KBM-7 (cell line): ENCODE measurements at places on chromosomes 2 and 18.

- DNase-seq: no peak
These were observed 73.8 kb upstream of the TXNDC2 start for GRCh38 chr18:9811978-9812377.

- no peak for DNase-seq
These were observed 336.5 kb downstream of the MEIS1 start for GRCh38 chr2:66771359-66771976.

- DNase-seq: no peak
These were observed 175.7 kb downstream of the ICOS start for GRCh38 chr2:204112084-204112770.

- no peak for DNase-seq
These were observed 94.4 kb downstream of the NRP2 start for GRCh38 chr2:205776720-205777119.

- DNase-seq: no peak
These were observed 29.7 kb downstream of the CARF start for GRCh38 chr2:202941771-202942170.

GRCh38 chr2:9705196-9705595 lies 74.4 kb upstream of the YWHAQ start:
- no peak for DNase-seq

DNA sequence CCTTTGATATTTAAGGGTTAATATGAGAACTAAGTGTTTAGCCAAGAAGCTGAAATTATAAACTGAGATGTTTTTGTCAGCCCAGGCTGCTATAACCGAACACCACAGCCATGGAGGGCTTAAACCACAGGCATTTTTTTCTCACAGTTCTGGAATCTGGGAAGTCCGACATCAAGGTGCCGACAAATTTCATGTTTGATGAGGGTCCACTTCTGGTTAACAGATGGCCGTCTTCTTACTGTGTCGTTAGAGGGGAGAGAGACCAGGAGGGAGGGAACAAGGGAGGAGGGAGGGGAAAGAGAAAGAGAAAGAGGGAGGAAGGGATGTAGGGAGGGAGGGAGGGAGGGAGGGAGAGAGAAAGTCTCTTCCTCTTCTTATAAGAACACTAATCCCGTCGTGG lies 6.5 kb upstream of the CNDP2 start:
- DNase-seq: no peak

GRCh38 chr2:24409700-24410556 lies 49.6 kb upstream of the ITSN2 start:
- DNase-seq: peak; percentile 81

DNA sequence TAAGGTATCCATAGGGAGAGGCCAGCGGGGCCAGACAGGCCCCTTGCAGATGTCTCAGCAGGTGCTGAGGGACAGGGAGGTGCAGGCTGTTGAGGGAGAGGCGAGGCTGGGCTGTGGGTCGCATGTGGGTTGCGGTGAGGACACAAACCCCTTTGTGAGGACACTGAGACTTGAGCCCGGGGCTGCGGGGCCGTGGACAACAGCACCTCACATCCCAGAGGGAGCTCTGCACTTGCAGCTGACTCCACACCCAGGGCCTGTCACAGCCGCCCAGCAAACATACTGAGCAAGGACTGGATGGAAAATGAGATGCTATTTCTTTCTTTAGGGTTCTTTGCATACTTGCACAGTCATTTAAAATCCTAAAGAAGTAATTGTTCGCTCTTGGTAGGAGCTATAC lies 95.3 kb upstream of the NFATC1 start:
- DNase-seq: no peak

GRCh38 chr2:227430639-227431038 lies 41.3 kb upstream of the AGFG1 start:
- no peak for DNase-seq

- DNase-seq: no peak
These were observed 83.3 kb upstream of the MAP4K4 start for GRCh38 chr2:101614127-101614759.

DNA sequence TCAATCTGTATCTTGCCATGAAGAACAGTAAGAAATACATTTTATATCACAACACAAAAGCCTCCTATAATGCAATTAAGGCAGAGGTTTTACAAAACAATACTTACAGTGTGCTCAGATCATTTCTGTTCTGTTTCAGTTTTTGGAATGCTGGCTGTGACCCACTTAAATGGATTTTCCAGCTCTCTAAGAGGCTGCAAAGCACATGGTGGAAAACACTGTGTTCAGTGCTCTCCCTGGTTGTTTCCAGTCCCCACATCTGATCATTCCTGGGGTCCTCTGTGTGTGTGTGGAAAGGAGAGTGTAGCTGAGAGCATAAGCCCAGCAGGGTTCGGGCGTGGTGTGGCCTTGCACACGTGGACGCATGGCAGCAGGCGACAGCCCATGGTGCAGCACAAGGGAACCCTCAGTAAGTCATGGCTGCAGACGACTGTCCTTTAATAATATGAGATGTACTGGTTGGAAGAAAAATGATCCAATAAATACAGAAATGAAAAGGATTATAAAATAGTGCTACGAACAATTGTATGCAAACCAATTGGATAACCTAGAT lies 95.6 kb downstream of the FAM210A start:
- DNase-seq: no peak

GRCh38 chr2:141641462-141641861 lies 489.4 kb downstream of the LRP1B start:
- no peak for DNase-seq

DNA sequence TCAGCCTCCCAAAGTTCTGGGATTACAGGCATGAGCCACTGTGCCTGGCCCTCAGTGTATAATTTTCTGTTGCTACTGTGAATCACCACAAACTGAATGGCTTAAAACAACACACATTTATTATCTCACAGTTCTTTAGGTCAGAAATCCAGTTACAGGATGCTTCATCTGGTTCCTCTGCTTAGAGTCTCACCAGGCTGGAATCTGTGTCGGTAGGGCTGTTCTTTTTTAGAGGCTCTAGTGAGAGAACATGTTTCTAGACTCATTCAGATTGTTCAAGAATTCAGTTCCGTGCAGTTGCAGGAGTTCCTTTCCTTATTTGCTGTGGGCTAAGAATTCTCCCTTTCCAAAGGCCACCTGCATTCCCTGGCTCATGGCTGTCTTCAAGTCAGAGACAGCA lies 22.2 kb downstream of the CCDC121 start:
- no peak for DNase-seq

GRCh38 chr18:74778191-74778847 lies 180.6 kb downstream of the ZNF407 start:
- no peak for DNase-seq

DNA sequence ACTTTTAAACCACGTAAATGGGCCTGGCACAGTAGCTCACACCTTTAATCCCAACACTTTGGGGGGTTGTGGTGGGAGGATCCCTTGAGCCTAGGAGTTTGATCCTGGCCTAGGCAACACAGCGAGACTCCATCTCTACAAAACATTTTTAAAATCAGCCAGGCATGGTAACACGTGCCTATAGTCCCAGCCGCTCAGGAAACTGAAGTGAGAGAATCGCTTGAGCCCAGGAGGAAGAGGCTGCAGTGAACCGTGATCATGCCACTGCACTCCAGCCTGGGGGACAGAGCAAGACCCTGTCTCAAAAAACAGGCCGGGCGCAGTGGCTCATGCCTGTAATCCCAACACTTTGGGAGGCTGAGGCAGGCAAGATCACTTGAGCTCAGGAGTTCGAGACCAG lies 12.2 kb downstream of the ROCK1 start:
- peak; percentile 61 for DNase-seq

- DNase-seq: peak; percentile 44
These were observed 461 bp downstream of the PRADC1 start for GRCh38 chr2:73232403-73233153.

DNA sequence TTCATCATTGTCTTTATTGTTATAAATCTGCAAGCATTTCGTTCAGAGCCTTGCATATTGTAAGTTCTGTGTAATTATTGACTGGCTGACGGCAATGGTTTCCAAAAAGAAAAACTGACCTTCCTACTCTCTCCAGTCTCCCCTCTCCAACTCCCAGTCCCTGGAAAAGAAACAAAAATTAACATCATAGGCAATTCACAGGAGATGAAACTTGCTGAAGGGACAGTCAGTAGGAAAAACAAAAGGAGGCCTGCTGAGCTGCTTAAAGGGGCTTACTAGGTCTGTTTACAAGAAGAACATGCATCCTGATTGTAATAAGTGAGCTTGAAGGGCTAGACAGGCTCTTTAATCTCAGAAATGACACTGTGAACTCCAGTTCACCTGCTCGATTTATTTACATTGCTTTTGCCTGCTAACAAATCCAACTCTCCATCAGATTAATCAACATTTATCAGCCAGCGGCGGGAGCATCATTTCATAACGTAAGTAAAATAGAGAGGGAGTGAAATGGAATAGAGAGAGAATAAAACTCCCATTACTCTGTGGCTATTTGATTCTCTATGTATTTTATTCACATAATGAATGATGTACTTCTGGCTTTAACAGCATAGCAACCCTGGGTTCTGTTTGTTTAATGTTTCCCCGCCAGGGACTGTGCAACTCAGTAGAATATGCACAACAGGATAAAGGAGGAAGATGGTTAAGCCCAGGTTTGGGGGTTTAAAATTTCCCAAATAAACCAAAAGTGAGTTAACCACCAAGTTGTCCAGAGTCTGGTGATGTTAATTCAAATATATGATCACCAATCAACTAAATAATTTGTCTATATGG lies 256.7 kb upstream of the SETBP1 start:
- no peak for DNase-seq

GRCh38 chr2:121359716-121360565 lies 74.9 kb upstream of the TFCP2L1 start:
- DNase-seq: no peak

GRCh38 chr2:43592443-43592842 lies 3.4 kb downstream of the THADA start:
- no peak for DNase-seq

GRCh38 chr2:96887493-96888012 lies 17.7 kb upstream of the SEMA4C start:
- DNase-seq: no peak

- no peak for DNase-seq
These were observed 1.7 kb downstream of the MARS2 start for GRCh38 chr2:197706839-197707207.

- peak; percentile 38 for DNase-seq
These were observed 640 bp downstream of the SPTBN1 start for GRCh38 chr2:54456612-54457322.

DNA sequence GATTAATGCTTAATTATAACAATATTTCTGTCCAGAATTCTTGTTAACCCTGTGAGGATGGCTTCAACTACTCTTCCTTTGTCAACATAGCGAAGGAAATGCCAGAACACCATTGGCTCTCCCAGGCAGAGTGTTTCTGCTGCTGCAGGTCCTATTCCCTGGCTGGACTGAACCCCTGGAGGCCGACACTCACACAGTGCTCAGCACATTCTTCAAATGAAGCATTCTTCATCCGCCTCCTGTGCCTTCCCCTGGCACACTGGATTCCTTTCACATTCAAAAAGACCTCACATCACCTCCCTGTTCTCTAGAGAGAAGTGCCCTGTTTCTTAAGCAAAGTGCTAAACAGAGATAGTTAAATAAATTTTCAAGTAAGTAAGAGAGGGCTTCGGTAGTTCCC lies 187.3 kb upstream of the MSH6 start:
- no peak for DNase-seq

GRCh38 chr18:24177499-24178133 lies 38.8 kb downstream of the CABYR start:
- no peak for DNase-seq

GRCh38 chr18:36817039-36817438 lies 11.8 kb downstream of the TPGS2 start:
- no peak for DNase-seq

DNA sequence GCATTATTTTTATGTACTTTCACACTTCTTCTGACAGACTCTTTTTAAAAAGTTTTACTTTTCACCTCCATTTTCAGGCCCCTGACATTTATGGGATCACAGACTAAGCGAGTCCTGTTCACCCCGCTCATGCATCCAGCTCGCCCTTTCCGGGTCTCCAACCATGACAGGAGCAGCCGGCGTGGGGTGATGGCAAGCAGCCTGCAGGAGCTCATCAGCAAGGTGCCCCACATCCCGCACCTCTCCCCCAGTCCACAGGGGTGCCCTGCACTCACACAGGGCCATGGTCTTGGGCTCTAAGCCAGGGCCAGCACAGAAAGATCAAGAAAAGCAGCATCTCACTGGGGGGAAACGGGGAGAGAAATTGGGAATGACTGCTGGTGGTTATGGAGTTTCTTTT lies 8.6 kb downstream of the CIDEA start:
- DNase-seq: no peak

DNA sequence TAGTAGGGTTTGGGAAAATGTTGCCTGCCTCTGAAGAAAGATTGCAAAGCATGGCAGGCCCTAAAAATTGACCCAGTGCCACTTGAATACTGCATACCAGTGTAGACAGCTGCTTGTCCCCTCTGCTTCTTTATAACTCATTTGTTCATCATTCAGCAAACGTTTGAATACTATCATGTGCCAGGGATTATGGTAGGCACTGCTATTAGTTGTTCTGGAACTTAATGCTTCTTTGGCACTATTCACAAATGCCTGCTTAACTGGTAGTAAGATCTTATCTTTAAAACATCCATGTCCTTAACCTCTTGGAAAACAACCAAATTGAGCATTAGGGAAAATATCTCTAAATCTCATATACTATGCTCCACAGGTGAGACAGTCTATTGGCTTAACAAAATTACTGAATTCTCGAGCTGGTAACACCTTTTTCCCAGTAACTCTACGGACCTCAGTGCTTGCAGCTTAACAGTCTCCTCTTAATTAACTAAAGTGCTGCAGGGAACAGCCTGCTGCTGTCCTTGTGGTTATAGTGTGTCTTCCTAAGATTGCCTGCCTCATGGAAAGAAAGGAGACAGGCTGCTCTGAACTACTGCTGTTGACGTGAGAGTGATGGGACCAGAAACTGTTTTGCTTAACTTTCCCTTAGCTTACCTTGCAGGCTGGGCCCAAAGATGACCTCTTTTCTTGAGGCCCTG lies 93.2 kb downstream of the MIB1 start:
- DNase-seq: no peak

DNA sequence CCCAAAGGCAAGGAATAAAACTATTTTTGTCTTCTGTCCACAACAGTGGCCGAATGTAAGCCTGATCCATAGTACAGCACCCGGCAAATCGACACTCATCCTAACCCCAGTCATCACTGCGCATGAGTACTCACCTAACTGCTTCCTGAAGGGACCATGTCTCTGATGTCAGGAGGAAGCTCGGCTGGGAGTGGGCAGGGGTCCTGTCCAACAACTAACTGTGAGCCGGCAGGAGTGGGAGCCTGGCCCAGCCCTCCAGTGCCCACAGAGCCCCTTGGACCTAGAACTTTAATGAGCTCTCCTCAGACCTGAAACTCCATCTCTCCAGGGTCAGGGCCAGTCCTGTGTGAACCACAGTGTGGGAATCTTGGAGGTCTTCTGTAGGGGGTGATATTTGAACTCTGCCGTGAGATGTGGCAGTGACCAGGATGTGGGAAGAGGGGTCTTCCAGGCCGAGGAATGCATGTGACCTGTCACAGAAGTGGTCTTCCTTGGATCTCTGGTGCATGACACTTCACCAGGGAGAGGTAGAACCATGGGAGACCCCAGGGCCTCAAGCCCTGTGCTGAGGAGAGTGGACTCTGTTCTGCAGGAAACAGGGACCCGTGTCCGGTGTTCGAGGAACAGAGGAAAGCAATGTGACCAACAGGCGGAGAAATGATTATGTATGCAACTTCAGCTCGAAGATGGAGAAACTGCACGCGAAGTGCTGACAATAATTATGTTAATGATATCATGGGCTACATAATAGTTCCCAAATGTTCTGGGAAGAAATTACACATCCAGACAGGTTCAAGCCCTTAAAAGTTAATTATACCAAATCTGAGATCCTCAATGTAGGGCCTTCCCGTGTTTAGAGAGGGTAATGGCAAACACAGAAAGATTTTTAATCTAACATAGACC lies 240.1 kb upstream of the HDAC4 start:
- no peak for DNase-seq
